ENCODE measurements at places on chromosomes 2 and 18. TPM values are rescaled to one million over a fixed set of nuclear protein-coding genes. Genes with fewer than 3 reads are reported as not detected.
A peak's percentile ranks its signal among the peaks of the same experiment; 100 is the strongest.

The ECEL1 gene
- not detected for polyA plus RNA-seq

- DNase-seq = no peak
These were observed 16.2 kb downstream of the PARD6G start for GRCh38 chr18:80231151-80231550.

The HOXD12 gene
- polyA plus RNA-seq = not detected

DNA sequence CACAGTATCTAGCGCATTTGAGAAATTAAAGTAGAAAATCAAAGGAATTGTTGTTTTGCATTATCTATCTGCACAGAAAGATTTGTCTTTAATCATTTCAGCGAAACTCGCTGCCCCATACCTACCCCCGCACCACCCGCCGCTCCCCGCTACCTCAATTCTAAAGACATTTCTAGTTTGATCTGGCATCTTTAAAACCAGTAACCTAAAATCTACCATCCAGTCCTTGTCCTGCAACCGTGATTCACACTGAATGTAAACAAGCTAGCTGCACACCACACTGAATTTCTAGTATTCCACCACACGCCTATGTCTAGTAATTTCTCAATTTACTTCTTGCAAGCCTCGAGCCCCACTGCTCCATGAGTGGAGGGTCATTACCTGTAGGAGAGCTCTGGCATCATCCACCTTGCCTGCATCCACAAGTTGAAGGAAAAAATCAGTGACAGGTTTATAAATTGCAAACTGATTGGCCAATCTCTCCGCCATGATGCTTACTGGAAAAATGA is 60.1 kb downstream of the ABCG8 start:
- DNase-seq = no peak

The UPP2 gene
- not detected for polyA plus RNA-seq

GRCh38 chr2:74991977-74992376 is 33.5 kb downstream of the POLE4 start:
- DNase-seq = no peak

DNA sequence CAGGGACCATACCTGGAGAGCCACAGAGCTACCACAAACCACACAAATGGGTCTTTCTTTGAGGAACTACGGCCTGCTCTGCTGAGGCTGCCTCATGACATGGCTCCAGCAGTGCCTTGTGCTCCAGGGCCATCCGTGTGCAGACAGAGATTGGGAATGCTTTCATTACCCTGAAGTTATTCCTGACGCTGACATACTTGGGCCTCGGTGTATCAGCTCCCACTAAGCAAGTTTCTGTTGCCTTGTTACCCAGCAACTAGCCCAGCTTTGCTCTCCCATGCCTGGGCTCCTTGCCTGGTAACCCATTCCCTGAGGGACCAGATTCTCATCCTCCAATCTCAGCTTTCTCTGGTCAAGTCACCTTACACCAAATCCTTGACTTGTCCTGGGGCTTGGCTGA is 80.3 kb upstream of the FZD7 start:
- DNase-seq = no peak

DNA sequence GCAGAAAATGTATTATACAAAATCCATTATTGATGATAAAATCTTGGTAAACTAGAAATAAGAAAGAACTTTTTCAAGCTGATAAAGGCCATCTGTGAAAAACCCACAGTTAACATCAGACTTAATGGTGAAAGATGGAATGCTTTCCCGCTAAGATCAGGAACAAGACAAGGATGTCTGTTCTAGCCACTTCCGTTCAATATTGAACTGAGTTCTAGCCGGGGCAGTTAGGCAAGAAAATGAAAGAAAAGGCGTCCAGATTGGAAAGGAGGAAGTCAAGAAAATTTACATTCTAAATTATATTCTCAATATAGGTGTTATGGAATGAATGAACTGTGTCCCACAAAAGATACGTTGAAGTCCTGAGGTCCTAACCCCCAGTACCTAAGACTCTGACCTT is 39.1 kb upstream of the DTNB start:
- no peak for DNase-seq

- DNase-seq = no peak
These were observed 273.1 kb upstream of the UBE2E3 start for GRCh38 chr2:180707175-180707883.

DNA sequence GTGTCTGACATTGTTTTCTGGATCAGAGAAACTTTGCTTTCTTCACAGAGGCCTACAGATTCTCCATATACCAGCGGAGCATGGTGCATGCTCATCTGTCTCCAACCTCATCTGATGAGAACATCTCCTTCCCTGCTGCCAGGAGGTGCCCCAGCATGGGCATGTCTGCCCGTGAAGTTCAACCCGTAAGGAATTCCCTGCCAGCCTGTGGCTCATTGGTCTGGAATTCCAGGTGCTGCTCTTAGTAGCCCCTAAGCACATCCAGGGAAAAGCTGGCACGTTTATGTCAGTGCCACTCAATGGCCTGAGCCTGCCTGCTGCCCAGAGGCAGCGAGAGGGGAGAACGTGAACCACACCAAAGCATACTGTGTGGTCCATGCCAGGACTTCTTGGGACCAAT is 1.7 kb upstream of the SP100 start:
- no peak for DNase-seq

DNA sequence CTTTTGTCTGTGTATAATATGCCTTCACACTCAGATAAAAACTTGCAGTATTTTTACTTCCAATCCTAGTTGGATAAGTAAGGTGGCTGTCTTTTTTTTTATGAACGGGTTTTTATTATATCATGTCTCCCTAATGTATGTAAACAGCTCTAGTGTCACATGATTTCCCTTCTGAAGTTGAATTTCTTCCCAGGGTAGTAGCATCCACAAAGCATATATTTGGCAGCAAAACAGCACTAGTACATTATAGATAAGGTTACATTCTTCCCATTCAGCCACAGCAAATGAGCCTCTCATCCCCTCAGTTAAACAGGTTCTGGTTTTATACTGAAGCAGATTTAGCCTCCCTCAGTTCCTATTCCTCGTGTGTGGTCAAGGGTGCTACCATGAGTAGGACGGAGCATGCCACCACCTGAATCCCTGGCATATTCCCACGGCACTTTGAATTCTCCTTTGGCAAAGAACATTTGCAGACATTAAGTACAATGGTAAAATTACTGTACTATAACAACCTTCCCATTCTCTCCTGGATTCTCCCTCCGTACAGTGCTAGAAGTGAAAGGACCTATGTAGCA is 15.4 kb upstream of the DTNA start:
- no peak for DNase-seq

The CGREF1 gene
- polyA plus RNA-seq = not detected

GRCh38 chr2:70817284-70817954 is 3.0 kb downstream of the CLEC4F start:
- DNase-seq = no peak

The GAREM2 gene
- 1.4 TPM for polyA plus RNA-seq

DNA sequence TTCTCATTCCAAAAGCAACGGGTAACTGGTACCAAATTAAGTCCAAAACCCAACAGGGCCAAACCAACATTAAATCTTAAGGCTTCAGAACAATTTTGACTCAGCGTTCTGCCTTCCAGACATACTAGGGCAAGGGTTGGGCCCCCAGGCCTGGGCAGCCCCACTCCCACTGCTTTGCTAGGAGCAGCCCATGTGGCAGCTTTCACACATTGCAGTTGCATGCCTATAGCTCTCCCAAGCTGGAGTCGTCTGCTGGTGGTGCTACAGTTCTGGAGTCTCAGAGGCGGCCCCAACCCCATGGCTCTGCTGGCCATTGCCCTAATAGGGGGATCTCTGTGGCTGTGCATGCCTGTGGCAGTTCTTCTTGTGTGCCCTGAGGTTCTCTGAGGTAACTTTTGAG is 37.6 kb upstream of the CD226 start:
- DNase-seq = no peak

The MCEE gene
- polyA plus RNA-seq = 13.7 TPM

GRCh38 chr18:74733598-74733997 is 135.9 kb downstream of the ZNF407 start:
- DNase-seq = no peak

DNA sequence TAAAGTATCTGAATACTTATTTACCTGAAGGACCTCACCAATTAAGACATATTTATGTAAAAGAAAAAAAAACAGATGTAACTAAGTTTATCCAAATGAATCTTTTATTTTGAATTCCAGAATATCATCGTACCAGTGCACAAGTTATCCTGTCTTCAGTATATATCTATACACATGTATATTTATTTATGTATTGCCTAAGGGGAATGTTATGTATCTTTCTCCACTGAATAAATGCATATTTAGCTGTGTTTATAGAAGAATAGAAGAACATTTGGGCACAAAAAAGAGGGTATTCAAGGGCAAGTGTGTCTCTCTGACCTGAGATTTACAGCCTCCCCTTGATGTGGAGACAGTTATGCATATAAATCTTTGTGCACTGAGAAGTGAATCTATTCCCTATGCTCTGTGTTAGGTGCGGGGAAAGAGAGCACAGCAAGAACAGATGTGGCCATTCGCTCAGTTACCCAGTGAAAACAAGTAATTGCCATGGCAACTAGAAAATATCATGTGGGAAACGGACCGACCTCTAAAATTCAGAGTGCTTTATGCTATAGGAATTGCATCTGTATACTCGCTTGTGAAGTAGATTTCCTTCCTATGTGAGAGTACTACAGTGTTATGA is 39.5 kb upstream of the ASXL3 start:
- DNase-seq = no peak

DNA sequence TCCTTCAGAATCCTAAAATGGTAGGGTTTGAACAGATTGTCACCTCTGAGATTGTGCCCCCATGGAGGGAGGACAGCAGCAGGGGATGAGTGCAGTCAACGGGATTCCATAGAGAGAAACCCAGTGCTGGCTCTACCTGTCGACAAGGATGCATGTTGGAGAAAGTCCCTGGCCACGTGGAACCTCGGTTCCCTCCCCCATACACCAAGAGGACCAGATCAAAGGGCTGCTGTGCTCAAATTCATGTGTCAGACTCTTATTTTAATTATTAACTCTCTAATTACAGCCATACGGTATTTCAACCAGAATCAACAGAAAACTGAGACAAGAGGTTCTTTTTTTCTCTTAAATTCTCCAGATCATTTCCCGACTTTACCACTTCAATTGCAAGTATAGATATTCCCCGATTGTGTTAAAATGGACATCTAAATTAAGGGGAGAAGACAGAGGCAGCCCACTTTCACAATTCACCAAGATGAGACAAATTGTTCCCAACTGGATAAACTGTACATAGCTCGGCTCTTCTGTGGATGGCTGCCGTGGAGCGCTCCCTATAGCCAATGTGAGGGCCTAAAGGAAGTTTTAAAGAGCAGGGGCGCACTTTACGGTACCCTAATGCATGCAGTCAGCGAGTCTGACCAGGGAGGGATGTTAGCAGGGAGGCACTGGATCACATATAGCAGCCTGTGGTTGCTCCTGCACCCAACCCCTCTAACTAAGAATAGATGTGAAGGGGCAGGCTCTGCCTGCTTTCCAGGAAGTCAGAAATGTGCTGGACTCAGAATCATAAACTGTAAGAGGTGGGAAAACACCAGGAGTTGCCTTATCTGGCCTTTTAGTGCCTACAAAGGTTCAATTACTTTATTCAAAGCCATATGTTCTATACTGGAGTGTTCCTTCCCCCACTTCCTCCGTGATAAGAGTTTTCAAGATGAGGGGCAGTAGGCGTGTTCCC is 123.1 kb downstream of the CACNB4 start:
- DNase-seq = no peak

GRCh38 chr2:10934979-10935350 is 23.2 kb downstream of the KCNF1 start:
- DNase-seq = no peak

DNA sequence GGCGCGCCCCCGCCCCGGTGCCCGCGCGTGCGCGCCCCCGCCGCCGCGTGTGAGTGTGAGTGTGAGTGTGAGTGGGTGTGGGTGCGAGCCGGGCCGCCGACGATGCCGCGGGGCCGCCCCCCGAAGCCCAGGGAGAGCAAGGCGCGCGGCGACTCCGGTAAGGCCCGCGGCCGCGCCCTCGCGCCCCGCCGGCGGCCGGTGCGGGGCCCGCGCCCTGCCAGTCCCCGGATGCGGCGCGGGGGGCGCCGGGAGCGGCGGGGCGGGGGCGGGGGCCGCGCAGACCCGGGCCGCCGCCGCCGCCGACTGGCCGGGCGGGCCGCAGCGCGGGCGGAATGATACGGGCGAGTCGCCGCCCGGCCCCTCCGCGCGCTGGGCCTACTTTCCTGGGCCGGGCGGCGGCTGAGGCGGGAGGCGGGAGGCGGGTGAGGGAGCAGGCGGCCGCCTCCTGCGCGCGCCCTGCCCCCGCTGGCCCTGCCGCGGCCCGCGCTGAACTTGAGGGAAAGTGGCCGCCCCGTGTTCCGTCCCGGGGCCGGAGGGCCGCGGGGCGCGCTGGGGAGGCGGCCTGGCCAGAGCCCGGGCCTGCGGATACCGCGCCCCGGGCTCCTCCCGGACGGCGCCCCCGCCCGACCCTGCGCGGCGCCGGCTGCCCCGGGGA is at the start of gene ZNF236:
Gene ZNF236 (plus strand): TSS at position 52 of the 655 bp plus-strand sequence. CDS start 51 bp downstream, at position 103.
- DNase-seq = peak; percentile 81

- DNase-seq = no peak
These were observed 60.1 kb downstream of the LIMS1 start for GRCh38 chr2:108594132-108594981.

DNA sequence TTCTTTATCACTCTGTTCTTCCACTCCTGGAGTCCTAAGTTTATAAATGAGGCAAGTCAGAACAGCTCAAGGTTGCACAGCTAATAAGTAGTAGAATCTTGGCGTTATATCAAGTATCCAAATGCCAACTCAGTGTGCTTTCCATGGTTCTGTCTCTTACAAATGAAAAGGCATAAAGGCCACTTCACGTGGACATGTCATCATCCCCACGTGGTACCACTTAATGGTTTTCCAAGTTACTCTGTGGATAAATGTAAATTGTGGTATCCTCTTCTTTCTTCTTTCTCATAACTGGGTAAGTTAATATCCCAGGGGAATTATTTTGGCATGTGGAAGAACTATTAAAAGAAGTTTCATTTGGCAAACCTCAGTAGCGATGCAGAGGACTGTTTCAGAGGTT is 131.5 kb upstream of the L3MBTL4 start:
- no peak for DNase-seq

DNA sequence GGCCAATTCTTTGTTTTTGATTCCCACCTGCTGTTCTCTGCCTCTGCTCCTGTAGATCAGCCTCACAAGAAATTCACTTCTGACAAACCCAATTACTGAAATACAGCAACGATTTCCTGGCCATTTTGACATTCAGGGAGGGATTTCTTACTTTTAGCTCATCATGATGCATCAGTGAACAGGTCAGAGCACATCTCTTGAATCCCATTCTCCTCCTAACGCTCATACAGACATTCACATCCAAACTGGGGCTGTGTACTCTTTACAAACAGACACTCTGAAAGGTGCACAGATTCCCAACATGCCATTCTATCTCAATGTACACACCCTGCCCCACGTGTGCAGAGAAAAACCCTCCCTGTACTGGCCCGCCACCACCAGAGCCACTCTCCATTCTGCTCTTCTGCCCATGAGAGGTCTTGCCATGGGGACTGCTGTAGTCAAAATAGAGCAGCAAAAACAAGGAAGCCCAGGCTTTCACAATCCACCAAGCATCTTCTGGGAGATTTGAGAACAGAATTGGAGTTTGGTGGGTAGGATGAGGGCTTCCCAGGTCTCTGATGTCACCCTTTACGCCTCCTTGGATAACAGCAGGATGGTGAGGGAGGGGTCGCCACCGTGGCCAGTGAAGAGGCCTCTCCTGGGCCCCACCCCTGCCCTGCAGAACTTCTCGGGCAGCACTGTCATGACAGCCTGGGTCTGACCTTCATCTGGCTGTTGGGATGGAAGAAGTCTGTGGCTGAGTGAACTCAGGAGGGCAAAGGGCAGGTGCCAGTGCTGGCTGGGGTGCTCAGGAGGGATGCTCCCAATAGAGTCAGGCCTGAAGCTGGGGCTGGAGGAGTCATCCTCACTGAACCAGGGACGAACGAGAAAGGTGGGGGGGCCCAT is 41.9 kb upstream of the ZFP36L2 start:
- no peak for DNase-seq

Data from immature natural killer cell (primary cell).